ENCODE measurements at places on chromosomes 16 and 17.

DNA sequence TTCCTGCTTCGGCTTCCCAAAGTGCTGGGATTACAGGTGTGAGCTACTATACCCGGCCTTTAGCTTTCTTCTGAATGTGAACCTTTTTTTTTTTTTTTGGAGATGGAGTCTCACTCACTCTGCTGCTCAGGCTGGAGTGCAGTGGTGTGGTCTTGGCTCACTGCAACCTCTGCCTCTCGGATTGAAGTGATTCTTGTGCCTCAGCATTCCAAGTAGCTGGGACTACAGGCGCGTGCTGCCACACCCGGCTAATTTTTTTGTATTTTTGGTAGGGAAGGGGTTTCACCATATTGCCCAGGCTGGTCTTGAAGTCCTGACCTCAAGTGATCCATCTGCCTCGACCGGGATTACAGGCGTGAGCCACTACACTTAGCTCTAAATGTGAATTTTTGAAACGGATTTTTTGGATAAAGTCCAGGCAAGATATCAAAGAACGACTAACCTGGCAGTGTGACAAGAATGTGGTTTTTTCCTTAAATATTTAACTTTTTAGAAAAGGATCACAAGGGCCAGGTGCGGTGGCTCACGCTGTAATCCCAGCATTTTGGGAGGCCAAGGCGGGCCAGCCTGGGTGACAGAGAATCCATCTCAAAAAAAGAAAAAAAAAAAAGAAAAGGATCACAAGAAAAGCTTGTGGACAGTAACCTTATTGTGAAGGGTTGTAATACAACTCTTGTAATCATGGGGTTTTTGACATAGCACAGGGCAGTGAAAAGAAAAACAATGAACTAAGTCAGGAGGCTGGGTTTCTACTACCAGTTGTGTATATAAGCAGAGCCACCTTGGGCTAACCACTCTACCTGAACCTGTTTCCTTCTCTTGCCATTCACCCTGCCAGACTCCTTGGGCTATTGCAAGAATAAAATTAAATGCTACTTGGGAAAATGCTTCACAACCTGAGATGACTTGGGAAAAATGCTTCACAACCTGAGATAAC, 6.2 kb downstream of the BRCA1 start:
- DNase-seq: no peak

DNA sequence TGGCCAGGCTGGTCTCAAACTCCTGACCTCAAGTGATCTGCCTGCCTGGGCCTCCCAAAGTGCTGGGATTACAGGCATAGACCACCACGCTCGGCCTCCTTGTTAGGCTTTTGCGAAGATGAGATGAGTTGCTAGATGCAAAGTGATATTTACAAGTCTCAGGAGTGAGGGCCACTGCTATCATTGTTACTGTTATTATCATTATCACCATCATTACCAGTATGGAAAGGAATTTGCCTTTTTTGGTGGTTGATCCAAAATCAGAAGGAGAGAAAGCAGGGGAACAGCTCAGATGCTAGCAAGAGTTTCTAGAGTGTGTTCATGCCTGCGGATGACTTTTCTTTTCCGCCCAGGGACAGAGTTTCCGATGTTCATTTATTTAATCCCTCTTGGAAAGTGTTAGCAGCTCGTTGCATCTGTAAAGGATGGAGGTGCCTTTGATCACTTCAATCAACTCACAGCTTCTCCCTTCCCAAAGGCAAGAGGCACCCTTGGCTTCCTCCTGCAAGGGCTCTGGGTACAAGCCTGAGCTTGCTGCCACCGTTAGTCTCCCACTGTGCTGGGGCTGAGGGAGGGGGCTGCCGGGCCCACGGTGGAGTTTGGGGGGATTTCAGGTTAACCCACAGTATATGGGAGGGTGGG, 21.6 kb downstream of the ITPRIPL2 start:
- no peak for DNase-seq

DNA sequence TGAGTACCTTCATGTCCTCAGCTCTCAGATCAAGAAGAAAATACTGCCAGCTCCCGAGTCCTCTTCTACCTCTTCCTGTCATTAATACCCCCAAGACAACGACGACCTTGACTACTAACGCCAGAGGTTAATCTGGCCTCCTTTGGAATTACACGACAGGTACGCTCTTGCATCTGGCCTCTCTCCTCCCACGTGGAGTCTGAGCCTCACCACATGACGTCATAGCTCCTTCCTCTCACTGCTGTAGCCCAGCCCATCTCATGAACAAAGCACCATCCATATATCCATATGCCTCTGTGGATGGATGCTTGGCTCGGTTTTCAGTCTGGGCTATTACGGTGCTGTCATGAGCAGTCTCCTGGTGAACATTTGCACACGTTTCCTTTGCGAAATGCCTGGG, 110.2 kb upstream of the TNRC6C start:
- no peak for DNase-seq

DNA sequence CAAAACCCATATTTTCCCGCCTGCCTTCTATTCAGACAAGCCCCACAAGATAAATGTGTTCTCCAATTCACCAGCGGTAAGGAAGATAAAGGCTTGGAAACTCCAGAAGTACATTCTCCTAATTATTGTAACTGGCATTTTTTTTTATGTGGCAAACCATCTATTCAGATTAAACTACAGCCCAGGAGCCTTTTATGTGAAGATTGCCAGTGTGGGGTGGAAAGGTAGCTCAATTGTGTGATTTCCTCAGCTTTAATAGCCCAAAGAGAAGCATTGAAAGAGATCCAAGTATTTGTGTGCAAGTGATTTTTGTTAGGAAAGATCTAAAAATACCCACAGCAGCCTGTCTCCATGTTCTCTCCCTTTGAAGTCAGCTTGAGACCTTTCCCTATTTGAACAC, 451.4 kb upstream of the CCL2 start:
- DNase-seq: no peak

DNA sequence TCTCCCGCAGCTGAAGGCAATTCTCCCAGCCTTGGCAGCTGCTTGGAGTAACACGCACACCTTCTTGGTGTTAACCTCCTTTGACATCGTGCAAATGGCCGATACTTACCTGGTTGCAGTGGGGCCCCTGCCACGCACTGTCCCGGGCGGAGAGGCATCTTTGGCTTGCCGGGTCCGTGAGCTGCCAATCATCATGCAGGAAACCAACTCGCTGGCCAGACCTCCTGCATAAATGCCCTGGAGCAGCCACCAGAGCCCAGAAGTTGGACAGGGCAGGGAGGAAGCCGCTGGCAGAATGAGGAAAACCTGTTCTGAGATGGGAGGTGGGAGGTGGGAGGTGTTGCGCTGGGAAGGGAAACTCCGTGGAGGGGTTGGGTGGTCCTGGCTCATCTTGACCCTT, 41.7 kb upstream of the CREBBP start:
- DNase-seq: no peak

Measured in activated CD8-positive, alpha-beta memory T cell treated with anti-CD3 and anti-CD28 coated beads for 1 hour (primary cell).